ENCODE measurements at places on chromosomes 4 and X.

- no peak for DNase-seq
These were observed 32.4 kb upstream of the SORCS2 start for GRCh38 chr4:7159923-7160322.

- DNase-seq = no peak
These were observed 55.9 kb downstream of the TRIM2 start for GRCh38 chr4:153260132-153260531.

- no peak for DNase-seq
These were observed 43.3 kb downstream of the BMP15 start for GRCh38 chrX:50953832-50954231.

DNA sequence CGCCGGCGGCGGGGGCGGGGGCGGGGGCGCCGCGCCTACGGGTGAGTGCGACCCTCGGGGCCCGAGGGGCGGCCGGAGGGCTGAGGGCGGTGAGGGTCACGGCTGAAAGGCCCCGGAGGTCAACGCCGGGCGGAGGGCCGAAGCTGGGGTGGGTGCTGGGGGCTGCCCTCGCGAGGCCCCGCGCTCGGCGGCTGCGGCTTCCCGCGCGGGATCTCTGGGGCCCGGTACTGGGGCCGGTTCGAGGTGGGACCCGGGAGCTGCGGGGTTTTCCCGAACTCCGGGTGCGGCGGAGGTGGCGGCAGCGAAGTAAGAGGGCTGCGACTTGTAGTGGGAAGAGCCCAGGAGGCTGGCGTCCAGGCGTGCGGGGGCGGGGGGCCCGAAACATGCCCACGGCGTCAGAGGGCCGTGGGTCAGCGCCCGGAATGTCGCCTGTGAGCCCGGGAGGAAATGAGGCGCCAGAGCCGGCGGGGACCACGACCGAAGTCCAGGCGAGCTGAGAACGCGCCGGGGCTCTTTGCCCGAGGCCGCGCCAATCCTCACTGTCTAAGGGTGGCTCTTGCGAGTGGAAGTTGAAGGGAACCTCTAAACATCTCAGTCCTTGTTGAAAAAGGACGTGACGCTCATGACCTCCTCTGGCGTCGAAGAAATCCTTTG, 407 bp downstream of the IL13RA1 start:
- peak; percentile 18 for DNase-seq

DNA sequence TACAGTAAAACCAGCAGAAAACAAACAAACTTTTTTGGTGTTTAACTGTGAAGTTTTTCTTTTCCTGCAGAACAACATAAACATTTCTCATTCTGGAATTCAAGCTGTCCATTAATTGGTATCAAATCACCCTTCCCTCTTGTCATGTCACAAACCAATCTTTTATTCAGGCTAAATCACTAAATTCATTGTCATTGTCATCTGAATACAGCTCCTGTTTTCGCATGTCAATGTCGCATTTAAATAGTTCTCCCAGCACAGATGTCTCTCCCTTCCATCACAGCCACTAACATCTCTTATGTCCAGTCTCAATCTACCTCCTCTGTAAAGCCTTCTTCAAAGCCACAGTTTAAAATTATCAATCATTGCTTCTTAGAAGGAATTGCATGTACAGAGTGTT, 192.1 kb upstream of the PCDH10 start:
- no peak for DNase-seq

- peak; percentile 100 for DNase-seq
These were observed 13.0 kb upstream of the SEPSECS start for GRCh38 chr4:25172961-25173915.

DNA sequence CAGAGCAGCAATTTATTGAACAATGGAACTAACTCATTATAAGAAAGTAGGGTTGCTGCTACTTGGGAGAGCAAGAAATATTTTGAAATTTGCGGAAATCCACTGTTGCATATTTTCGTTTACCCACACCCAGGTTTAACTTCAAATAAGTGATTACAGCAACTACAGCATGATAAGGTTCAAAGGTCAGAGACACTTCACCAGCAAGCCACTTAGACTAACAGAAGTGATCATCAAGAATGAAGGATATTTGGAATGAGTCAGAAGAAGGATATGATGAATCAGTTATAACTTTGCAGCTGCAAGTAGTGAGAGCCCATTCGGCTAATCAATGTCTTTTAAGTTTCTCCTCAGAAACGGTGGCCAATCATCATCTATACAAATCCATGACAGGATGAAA, 199.3 kb downstream of the TMA16 start:
- peak; percentile 80 for DNase-seq

DNA sequence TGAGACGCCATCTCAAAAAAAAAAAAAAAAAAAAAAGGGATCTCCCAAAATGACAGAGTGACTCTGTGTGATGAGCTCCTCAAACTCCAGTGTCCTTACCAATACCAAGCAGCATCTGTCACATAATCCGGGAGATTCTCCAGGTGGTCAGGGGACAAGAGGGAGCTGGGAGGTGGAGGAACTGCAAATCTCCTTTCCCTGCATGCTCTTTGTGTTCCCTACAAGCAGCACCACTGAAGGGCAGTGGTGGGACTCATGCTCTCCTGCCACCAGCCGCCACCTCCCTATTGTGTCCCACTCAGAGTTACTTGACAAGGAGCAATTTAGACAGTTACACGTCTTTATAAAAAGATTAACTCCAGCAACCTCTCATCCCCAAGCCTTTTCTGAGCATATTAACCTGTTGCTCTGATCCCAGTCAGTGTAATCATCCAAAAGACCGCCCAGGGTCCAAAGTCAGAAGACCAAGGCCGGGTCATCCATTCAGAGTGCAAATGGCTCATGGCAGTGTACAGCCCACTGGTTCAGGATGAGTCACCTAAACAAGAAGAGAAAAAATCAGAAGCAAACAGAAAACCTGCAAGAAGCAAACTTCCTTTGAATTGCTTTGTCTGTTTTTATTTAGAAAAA, 23.6 kb downstream of the MGST2 start:
- DNase-seq = peak; percentile 11

DNA sequence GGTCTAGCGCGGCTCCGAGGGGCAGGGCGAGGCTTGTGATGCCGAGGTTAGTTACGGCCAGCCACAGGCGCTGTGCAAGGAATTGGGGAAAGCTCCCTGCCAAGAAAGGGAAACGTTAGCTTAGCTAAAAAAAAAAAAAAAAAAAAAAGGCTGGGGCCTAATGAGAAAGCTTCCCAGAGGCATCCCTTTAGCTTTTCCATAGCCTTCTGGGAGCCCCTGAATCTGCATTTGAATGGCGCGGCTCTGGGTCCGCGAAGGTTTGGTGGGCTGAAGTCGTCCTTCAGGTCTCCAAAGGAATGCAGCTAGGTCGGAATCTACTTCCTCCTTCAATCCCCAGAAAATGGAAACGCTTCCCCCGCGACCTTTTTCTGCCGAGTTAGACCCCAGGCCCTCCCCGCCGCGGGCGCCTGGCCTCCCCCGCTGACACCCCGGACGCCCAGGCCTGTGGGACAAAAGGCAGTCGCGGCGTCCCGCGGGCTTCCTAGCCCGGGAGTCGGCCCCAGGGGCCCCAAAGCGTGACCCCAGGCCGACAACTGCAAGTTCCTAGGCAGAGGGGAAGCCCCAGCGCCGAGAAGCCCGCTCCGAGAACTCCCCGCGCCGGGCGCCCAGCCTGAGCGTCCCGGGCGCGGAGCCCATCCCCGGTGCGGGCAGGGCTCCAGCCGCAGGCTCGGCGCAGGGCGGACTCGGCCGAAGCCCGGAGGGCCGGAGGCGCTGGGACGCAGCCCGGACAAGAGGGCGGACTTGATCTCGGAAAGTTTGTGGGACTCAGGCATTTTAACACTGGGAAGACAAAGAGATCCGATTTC, 605 bp upstream of the FAT1 start:
- DNase-seq = peak; percentile 46

DNA sequence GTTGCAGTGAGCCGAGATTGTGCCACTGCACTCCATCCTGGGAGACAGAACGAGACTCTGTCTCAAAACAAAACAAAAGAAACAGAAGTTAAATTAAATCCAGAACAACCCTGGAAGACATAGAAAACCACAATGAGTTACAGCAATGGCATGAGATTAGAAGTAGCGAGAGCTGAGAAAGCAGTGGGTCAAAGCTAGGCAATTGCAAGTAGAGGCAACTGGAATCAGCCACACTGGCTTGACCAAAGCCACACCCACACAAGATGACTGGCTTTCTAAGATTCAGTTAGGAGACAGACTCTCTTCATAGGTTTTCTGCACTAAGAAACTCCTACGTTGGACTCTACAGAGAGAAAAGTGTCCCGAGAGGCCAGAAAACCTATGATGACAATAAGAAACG, 443.0 kb downstream of the GPM6A start:
- DNase-seq = peak; percentile 87

DNA sequence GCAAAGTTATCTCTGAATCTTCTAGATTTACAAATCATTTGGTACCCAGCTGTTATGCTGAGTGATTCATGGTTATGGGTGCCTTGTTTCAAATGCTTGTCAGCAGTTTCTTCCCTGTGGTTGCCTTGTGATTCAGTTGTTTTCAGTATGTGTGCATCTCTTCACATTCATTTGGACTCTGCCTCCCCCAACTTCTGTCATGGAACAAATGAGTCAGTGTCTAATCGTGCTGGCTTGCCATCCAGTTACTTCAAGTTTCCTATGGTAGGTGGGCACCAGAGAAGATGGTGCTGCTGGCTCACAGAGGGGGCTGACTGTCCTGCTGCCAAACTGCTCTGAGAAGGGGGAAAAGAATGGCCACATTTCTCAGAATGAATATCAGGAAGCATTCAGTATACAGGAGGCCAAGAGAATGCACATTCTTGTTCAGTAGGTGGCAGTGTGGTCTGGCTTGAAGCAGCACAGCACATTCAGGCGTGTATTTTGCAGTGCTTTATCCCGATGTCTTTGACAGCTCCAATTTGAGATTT, 260.9 kb downstream of the GLUD2 start:
- DNase-seq = peak; percentile 94

GRCh38 chr4:43351970-43352806, 459.7 kb downstream of the GRXCR1 start:
- peak; percentile 30 for DNase-seq

- DNase-seq = no peak
These were observed 119.7 kb upstream of the CXorf51A start for GRCh38 chrX:146934256-146934655.

GRCh38 chr4:23819041-23819511, 70.8 kb downstream of the PPARGC1A start:
- DNase-seq = peak; percentile 35

GRCh38 chr4:47145630-47146029, 114.3 kb downstream of the GABRB1 start:
- peak; percentile 35 for DNase-seq

DNA sequence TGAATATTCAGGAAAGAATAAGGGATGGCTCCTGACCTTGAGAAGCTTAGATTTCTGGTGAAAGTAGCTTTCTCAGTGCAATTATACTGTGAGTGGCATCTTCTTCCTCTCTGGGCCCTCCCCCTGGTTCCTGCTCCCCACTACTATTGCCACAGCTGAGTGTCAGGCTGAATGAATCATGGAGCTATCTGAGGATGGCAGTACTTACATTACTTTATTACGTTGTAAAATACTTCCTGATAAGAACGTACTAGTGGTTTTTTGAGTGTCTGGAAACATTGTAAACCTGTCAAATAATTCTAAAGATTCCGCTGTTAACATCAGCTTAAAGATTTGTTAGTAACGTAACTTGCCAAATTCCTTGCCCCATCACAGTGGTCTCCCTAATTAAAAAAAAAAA, 36.2 kb downstream of the ARHGAP10 start:
- peak; percentile 69 for DNase-seq

- no peak for DNase-seq
These were observed 43.6 kb upstream of the IL1RAPL2 start for GRCh38 chrX:104522386-104522785.

DNA sequence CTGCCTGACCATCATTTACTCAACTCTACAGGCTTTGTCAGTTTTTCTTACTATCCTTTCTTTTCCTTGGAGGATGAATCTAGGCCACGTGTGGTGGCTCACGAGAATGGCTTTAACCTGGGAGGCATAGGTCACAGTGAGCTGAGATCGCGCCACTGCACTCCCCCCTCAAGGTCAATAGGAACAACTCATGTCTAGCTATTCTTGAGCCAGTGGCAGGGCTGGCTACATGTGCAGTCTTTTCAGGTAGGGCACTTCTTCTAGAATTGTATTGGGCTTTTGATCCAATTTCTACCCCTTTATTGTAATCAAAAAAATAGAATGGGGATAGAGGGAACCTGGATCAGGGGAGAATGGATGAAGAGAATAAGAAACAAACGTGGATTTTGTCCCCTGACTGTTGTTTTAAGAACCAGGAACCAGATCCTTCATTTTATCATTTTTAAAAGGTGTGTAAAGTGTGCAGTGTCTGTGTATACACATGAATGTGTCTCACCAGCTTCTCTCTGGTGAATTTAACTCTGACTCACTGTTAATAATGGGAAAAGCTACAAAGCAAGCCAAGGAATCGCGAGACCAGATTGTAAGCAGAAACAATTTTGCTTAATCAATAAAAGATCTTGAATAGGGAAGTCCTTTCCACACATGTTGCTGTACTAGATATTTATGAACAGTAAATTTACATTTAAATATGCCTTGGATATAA, 283.9 kb upstream of the GPC4 start:
- peak; percentile 15 for DNase-seq

DNA sequence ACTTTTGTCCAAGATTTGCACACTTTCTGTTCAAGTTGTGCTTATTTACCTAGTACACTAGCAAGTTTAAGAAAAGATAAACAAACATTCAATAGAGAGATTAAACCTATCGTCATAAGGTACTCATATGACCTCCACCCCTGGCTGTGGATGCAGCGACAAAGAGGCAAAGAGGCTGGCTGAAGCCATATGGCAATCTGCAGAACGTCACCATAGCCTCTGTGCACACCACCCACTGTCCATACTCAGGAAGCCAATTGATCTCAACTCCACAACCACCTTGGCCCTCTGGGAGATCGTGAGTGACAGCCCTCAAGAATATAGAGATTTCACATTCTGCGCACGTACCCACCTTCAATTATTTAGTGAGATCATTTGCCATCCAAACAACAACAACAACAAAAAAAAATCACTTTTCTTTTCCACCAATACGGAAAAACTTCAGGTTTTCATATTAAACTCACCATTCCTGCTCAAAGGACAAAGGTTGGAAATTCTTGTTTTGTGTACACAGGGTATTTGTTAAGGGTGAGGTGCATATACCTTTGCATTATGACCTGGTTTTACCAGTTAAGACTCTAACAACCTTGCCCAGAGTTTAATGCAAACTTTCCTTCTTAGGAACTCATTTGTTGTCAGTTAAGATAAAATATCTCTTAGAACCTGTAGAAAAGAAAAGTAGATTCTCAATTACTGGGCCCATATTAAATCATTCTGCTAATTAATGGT, 243.0 kb upstream of the FSTL5 start:
- DNase-seq = no peak

DNA sequence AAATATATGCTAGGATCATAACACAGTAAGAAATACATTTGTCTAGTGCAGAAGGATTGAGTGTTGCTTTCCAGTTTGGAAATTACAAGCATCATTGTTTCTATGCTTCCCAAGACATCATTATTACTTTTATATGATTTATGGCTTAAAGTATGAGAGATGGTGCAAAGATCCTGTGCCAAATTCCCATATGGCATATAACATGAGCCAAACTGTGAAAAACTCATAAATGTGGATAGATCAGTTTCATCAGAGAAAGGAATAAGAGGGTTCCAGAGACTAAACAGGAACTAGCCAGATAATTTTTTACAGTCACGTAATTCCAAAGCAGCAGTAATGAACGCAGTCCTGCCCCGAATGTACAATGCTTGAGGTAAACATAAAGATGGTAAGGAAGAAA, 126.3 kb downstream of the PRDM5 start:
- DNase-seq = no peak

- peak; percentile 23 for DNase-seq
These were observed 83.2 kb downstream of the FUNDC1 start for GRCh38 chrX:44459501-44459900.

- DNase-seq = no peak
These were observed 149.4 kb upstream of the KLF3 start for GRCh38 chr4:38514465-38515146.

GRCh38 chr4:110003401-110004187, 90.9 kb downstream of the EGF start:
- peak; percentile 16 for DNase-seq

Measured in fibroblast of mammary gland (primary cell).